ENCODE measurements at places on chromosomes 7 and 10. TPM values are rescaled to one million over a fixed set of nuclear protein-coding genes. Genes with fewer than 3 reads are reported as not detected.

DNA sequence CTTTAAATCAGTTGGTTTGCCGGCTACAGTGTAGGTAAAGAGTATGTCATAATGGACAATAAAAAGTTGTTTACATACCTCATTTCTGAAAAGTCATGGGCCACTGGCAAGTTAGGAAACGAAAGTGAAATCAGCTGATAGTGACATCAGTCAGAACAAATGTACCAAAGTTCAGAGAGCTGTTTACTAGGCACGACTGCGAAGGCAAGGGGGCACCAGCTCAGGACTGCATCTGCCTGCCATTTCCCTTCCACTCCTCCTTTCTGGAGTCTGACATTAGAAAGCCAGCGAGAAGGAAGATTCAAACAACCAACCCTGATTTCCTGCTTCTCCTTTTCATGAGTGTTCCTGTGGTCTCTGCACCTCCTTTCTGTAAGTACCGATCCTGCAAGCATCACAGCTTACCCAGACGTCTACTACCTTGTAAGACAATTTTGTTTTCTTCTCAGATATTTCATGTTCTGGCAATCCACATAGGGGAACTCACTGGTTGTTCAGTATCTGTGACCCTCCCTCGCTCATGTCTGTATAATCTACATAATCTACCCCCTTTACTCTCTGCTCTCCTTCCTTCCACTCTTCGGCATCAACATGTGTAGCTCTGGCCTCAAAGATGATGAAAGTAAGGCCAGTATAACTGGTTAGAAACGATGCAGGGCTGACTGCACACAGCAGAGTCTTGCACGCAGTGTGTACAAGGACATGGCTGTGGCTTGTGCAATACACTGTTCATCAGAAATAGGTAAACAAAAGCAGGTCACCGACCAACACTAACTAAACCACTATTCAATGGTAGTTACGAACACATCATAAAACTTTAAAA, at the start of gene TMEM140:
TSS of gene TMEM140 (plus strand) at position 174 of the 823 bp plus-strand sequence. CDS start 16,370 bp downstream, outside the sequence.
- peak within 1 kb of the TSS; percentile 83 for H3K27ac ChIP-seq
- DNase-seq: no peak
- no peaks in the 10 kb centered on the region for H3K36me3 ChIP-seq
- H3K4me1 ChIP-seq: peaks cover 12% of the 10 kb centered on the region
- peak within 1 kb of the TSS; percentile 49 for H3K4me3 ChIP-seq

DNA sequence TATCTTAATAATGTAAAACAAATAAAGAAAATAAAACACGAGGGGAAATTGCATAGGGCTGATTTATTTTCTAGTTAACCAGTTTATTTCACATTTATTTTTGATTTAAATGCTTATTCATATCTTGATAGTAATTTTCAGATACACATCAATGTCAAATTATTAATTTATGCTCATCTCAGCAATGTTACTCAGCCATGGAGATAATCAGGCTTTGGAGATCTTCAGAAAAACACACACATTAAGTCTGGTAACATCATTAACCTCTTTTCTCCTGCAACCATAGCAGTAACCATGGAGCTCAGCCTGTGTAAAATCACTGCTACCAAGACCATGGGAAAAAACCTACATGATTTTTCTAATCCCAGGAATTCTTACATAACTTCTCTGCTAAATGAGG, 31.9 kb upstream of the TBX20 start:
- DNase-seq: no peak
- H3K36me3 ChIP-seq: no peaks in the 10 kb centered on the region
- no peak overlapping the region for H3K4me3 ChIP-seq
- no peak overlapping the region for H3K27ac ChIP-seq
- H3K4me1 ChIP-seq: no peaks in the 10 kb centered on the region
- H3K27me3 ChIP-seq: peaks cover 5% of the 10 kb centered on the region

Gene SPAM1
- total RNA-seq: not detected

Gene SND1
- 76.9 TPM for total RNA-seq

GRCh38 chr10:103498936-103499638, 5.6 kb downstream of the NEURL1 start:
- no peak overlapping the region for H3K4me3 ChIP-seq
- H3K27ac ChIP-seq: no peak overlapping the region
- H3K36me3 ChIP-seq: no peaks in the 10 kb centered on the region
- H3K27me3 ChIP-seq: peaks cover 47% of the 10 kb centered on the region
- no peak for DNase-seq

Gene HK1
- 141 TPM for total RNA-seq

DNA sequence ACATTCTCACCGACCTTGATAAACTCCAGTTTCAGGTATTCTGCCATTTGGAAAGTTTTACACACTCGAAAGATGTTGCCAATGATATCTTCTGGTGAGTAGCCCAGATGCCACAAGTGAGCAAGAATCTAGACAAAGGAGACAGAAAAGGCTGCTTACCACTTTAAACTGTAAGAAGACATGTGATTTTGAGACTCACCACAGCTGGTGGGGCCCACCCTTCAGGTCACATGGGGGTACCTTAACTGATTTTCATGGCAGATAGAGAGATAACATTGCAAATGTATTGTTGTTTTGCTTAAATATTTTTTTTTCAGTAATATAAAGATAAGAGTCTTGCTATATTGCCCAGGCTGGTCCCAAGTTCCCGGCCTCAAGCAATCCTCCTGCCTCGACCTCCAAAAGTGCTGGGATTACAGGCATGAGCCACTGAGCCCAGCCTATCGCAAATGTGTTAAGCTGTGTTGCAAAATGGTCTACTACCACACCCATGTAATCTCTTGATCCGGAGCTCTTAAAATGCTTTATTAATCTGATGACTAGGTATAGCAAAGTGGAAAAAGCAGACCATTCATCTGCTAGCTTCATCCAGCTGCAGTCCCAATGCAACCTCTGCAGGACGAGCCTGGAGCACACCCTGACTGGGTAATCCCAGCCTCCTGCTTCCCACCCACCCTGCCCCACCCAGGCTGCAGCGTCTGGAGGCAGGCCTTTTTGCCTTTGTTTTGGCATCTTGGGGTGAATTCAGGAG, 18.5 kb downstream of the RFC2 start:
- H3K27ac ChIP-seq: no peak overlapping the region
- no peak overlapping the region for H3K4me3 ChIP-seq
- no peaks in the 10 kb centered on the region for H3K4me1 ChIP-seq
- H3K27me3 ChIP-seq: no peaks in the 10 kb centered on the region
- no peak for DNase-seq

Gene KLF14
- 0.40 TPM for total RNA-seq

GRCh38 chr10:71646592-71647292, 72.8 kb downstream of the C10orf105 start:
- H3K27ac ChIP-seq: no peak overlapping the region
- DNase-seq: no peak
- no peaks in the 10 kb centered on the region for H3K36me3 ChIP-seq
- H3K4me3 ChIP-seq: no peak overlapping the region

GRCh38 chr10:6721480-6721879, 141.4 kb upstream of the PRKCQ start:
- no peak overlapping the region for H3K4me3 ChIP-seq
- peaks cover 15% of the 10 kb centered on the region for H3K27me3 ChIP-seq
- peak; percentile 79 for DNase-seq
- peak overlapping the region; percentile 49 for H3K27ac ChIP-seq
- H3K36me3 ChIP-seq: no peaks in the 10 kb centered on the region
- H3K4me1 ChIP-seq: peaks cover 18% of the 10 kb centered on the region

Gene PTPRN2
- 1.5 TPM for total RNA-seq

Gene AKR1C3
- total RNA-seq: 43.0 TPM

DNA sequence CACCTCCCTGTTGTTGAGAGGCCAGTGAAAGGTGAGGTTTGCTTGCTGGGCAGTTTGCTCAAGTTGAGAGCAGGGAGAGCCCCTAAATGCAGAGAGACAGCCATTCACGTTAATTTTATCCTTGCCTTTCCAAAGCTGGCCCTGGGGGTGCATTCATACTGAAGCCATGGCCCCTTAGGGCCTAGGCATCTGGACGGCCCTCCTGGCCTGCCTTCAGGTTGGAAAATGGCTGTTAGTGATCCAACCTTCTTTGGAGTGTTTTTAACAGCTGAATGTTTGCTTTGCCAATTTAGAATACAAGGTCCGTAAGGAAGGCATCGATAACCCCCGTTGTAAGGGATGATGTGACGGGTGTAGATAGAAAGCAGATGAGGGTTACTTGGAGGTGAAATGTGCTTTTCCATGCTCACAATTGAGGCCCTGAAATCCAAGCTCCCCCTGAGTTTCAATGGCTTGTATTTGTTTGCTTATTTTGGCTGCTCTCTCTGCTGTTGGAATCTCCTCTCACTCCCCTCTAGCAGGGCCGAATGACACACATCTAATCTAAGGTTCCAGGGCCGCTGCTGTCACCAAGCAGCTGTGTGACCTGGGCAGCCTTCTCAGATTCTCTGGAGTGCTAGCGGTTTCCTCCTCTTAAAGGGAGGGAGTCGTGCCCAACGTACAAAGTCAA, 171.6 kb upstream of the MKI67 start:
- no peak for DNase-seq
- no peak overlapping the region for H3K4me3 ChIP-seq
- no peaks in the 10 kb centered on the region for H3K4me1 ChIP-seq
- no peaks in the 10 kb centered on the region for H3K36me3 ChIP-seq
- peaks cover 6% of the 10 kb centered on the region for H3K27me3 ChIP-seq

Gene AKR1E2
- 4.2 TPM for total RNA-seq

DNA sequence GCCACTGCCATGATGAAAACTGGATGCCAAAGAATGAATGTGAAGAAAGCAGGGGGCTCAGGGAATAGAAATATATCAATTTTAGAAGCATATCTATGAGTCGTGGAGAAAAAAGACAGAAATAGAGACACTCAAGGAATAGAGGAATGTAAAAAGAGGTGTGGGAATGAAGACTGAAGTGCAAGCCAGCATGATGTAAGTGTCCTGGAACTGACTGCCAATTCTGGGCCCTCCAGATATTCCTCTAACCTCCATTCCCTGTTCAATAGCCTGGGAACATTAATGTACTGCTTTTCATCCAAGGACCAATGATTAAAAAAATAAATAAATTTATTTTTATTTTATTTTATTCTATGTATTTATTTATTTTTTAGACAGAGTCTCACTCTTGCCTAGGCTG, 40.6 kb downstream of the NEBL start:
- DNase-seq: no peak
- H3K27ac ChIP-seq: no peak overlapping the region
- no peaks in the 10 kb centered on the region for H3K4me1 ChIP-seq
- H3K27me3 ChIP-seq: no peaks in the 10 kb centered on the region
- H3K4me3 ChIP-seq: no peak overlapping the region
- H3K36me3 ChIP-seq: peaks cover 3% of the 10 kb centered on the region

DNA sequence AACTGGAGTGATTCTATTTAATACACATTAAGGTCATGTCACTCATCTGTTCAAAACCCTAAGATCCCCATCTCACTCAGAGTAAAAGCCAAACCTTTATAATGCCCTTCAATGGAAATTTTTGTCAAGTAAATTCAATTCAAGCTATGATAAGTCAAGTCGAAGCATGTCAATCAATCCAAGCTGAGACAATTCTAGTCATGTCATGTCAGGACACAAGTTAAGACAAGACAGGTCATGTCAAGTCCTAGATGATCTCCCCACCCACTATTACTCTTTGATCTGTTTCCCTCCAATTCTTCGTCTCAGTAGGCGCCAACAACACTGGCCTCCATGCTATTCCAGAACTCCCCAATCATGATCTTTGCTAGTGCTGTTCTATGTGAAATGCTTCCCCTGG, 141.4 kb downstream of the MAGI2 start:
- no peaks in the 10 kb centered on the region for H3K27me3 ChIP-seq
- H3K27ac ChIP-seq: no peak overlapping the region
- H3K36me3 ChIP-seq: no peaks in the 10 kb centered on the region
- H3K4me1 ChIP-seq: no peaks in the 10 kb centered on the region

- no peaks in the 10 kb centered on the region for H3K36me3 ChIP-seq
- H3K27me3 ChIP-seq: no peaks in the 10 kb centered on the region
- H3K4me1 ChIP-seq: no peaks in the 10 kb centered on the region
- H3K4me3 ChIP-seq: no peak overlapping the region
- H3K27ac ChIP-seq: no peak overlapping the region
Measured at GRCh38 chr10:63977329-63977923, 456.2 kb downstream of the REEP3 start.

Gene IL6
- 0.80 TPM for total RNA-seq

DNA sequence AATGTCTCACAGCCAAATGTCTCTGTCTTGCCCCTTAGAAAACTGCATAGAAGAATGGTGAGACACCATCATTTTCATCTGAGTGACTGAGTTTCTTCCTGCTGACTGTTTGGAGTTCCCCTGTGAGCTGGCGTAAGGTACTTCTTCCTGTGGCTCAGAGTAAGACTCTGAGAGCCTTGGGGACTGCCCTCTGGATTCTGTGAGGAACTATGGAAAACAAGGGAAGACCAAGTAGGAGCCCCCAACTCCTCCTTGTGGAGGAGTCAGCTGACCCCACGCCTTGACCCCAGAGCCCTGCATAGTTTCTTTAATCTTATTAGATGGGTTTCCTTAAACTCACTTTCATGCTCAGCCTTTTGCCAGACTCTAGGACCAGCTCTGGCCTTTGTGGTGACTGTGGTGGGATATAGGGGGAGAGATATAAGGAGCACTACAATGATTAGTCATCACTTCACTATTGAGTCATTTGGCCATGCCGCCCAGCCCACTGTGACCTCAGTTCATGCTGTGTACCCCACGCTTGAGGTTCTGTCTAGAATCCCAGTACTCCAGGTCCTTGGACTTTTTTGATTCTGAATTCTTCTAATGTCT, 51.8 kb upstream of the FAM133B start:
- H3K27me3 ChIP-seq: no peaks in the 10 kb centered on the region
- H3K27ac ChIP-seq: no peak overlapping the region
- no peak for DNase-seq
- H3K4me1 ChIP-seq: peaks cover 30% of the 10 kb centered on the region
- H3K36me3 ChIP-seq: no peaks in the 10 kb centered on the region

DNA sequence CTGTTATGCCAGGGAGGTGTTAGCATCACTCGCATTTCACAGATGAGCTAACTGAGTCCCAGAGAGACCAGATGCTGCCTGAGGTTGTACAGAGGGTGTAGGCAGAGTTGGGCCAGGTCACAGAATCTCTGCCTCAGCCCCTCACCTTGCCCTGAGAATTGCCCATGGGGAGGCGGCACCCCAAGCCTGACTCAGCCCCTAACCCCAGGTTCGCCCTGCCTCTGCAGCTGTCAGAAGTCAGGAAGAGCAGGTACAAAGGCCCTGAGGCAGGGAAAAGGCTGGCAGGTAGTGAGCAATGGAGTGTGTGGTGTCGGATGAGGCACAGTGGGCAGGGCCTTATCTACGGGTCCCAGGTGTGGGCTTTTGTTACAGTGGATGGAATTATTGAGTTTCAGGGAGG, 79.4 kb downstream of the MYL10 start:
- peaks cover 6% of the 10 kb centered on the region for H3K27me3 ChIP-seq
- H3K36me3 ChIP-seq: no peaks in the 10 kb centered on the region
- no peak overlapping the region for H3K27ac ChIP-seq

Gene ZP3
- 9.2 TPM for total RNA-seq

Gene IGFBP3
- total RNA-seq: 236 TPM

Gene SFMBT2
- 1.9 TPM for total RNA-seq

- H3K4me3 ChIP-seq: no peak overlapping the region
- no peak overlapping the region for H3K27ac ChIP-seq
- no peak for DNase-seq
- H3K27me3 ChIP-seq: no peaks in the 10 kb centered on the region
- H3K36me3 ChIP-seq: peaks cover 58% of the 10 kb centered on the region
Measured at GRCh38 chr10:94344522-94345122, 18.1 kb downstream of the NOC3L start.

Gene PDZD7
- 6.0 TPM for total RNA-seq
